ENCODE measurements at places on chromosomes 6 and 20.

DNA sequence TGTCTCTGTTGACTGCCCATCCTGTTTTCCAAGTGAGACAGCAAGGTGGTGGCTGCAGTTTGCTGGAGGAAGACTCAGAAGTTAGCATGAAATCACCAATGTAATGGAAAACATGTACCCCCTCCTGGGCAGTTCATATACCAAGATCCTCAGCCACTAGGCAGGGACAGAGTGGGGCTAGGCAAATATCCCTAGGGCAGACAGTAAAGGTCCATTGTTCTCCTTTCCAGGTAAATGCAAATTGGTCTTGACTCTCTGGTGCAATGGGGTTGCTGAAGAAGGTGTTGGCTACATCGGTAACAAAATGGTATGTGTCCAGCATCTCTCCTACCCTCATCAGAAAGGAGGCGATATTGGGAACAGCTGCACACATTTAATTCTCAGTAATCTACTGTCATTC lies 233.6 kb upstream of the SOX4 start:
- DNase-seq = no peak

- no peak for DNase-seq
These were observed 8.0 kb downstream of the PXDC1 start for GRCh38 chr6:3743541-3743940.

- no peak for DNase-seq
These were observed 167.3 kb downstream of the KCNQ5 start for GRCh38 chr6:72789145-72789544.

DNA sequence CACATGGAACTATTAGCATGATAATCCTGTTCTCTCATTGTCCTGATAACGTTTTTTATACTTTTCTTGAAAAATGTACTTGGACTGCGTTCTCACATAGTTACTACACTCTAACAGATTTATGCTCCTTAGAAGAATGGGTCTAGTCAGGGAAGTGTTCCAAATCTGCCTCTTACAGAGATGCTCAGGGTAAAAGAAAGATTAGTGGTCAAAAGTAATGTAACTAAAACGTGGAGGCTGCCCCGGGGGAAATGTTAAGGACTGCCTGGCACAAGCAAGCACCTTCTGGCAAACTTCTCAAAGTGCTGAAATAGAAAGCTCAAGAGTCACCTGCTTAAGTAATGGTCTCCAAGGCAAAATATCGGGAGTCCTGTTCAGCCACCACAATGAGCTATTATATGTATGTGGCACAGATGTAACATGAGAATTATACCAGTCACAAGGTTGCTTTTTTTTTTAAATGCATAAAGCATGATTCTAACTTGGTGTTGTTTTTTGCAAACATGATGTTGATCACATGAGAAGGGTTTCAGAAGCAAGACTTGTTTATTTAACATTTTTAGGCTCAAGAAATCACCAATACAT lies 244.5 kb upstream of the JARID2 start:
- no peak for DNase-seq

GRCh38 chr6:132978685-132979084 lies 164.3 kb downstream of the RPS12 start:
- no peak for DNase-seq
